ENCODE measurements at places on chromosomes 3 and 15.

GRCh38 chr3:58526515-58526957 lies 10.5 kb downstream of the ACOX2 start:
- no peak for DNase-seq

DNA sequence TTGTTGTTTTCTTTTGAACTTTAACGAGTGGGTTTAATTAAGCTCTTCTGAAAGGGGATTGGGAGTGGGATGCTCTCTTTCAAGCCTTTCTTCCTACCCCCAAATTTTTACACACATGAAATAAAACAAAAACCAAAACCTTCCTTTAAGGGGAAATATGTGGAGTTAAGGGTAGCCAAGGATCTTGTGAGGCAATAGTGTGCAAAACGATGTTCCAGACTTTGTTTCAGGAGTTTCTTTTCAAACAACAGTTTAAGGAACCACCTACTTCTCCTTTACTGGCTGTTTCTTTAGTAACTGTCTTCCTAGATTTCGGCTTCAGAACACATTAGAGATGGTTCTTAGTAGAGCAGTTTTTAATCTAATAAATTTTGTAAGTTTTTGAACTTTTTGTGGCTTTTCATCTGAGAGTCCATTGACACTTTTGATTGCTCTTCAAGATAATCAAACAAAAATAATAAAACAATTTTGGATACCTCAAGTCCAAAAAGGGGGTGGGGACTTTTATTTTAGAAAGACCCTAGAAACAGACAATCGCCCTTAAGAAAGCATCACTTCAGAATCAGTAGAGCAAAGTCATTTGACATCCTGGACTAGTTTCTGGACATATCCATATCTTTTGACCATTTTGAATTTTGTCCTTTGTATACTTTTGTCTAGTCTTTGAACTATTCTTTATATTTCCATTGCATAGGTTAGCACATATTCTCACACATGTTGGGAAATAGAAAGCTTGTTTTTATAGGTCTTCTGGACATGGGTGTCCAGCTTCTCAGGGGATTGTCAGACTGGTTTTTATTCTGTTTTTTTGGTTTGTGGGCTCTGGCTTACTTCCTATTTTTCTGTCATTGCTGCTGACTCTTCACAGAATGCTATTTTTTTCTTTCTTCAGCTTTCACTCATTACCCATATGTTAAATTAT lies 6.0 kb downstream of the DIPK2A start:
- DNase-seq = no peak

- DNase-seq = no peak
Measured at GRCh38 chr3:139935866-139936817, 1.2 kb downstream of the CLSTN2 start.

- no peak for DNase-seq
Measured at GRCh38 chr3:109021556-109021955, 67.9 kb upstream of the GUCA1C start.

DNA sequence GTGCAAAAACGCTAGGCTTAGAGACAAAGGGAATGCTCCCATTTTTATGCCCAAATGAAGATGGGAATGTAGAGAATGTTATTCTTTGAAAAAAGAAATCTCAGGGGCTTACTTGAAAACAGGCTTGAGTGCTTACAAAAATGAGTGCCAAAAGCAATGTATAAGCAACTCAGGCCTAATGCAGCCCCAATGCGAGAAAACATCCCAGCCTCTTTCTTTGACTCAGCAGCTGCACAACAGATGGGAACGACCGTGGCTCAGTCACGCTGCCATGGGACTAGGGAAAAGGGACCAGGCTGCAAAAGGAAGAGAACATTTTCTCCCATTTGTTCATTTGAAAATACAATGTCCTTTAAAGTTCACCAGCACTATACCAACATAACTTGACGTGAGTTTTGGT lies 246.4 kb upstream of the LRIG1 start:
- DNase-seq = no peak
